ENCODE measurements at places on chromosomes 11 and 22. TPM values are rescaled to one million over a fixed set of nuclear protein-coding genes. Genes with fewer than 3 reads are reported as not detected.

The ESRRA gene
- total RNA-seq: 44.8 TPM

The RAB38 gene
- total RNA-seq: 87.7 TPM

The CEND1 gene
- total RNA-seq: not detected

The C11orf91 gene
- total RNA-seq: not detected

The HBG1 gene
- total RNA-seq: not detected

The GNAZ gene
- 2.0 TPM for total RNA-seq

The ENTHD1 gene
- not detected for total RNA-seq

The TIMP3 gene
- 521 TPM for total RNA-seq

The TMPRSS13 gene
- under 0.01 TPM for total RNA-seq

The EWSR1 gene
- total RNA-seq: 307 TPM

The CARD18 gene
- total RNA-seq: 3.5 TPM

The OR52A1 gene
- not detected for total RNA-seq

The GPHA2 gene
- not detected for total RNA-seq

The ANKK1 gene
- 2.3 TPM for total RNA-seq

The PHLDB1 gene
- total RNA-seq: 38.7 TPM

DNA sequence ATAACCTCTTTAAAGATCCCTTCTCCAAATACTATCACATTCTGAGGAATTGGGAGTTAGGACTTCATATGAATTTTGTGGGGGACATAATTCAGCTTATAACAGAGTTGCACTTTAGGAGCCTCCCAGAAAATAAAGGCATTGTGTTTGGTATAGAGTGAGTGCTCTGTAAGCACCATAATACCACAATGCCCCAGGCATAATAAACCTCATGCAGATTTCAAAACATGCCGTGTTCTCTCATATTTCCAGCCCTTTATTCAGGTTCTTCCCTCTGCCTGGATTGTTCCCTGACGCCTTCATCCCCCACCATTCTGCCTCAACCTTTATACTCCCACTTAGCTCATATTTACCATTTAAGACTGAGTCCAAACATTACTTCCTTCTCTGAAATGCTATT, 398.8 kb upstream of the FAT3 start:
- no peak for DNase-seq

DNA sequence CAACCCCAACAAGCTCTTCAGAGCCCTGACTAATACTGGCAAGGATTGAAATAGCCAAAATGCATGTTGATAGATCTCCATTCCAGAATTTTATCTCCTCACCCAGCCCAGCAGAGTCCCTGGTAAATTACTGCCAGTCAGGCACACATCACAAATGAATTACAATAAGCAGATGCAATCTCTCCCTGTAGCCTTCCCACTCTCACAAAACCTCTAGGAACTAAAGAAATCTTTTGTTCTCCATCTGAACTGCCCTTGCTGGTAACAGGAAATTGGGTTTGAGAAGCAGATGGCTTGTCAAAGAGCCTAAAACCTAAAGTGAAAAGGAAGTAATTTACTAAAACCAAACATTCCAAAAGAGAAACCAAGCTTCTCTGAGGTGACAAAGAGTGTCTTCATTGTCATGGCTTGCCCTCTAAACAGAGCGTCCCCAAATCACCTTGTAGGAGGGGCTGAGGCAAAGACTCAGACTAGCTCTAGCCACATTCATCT, 59.5 kb downstream of the FAM168A start:
- DNase-seq: no peak

- no peak for DNase-seq
Observed at GRCh38 chr11:45745065-45745811, 59.7 kb upstream of the SLC35C1 start.

DNA sequence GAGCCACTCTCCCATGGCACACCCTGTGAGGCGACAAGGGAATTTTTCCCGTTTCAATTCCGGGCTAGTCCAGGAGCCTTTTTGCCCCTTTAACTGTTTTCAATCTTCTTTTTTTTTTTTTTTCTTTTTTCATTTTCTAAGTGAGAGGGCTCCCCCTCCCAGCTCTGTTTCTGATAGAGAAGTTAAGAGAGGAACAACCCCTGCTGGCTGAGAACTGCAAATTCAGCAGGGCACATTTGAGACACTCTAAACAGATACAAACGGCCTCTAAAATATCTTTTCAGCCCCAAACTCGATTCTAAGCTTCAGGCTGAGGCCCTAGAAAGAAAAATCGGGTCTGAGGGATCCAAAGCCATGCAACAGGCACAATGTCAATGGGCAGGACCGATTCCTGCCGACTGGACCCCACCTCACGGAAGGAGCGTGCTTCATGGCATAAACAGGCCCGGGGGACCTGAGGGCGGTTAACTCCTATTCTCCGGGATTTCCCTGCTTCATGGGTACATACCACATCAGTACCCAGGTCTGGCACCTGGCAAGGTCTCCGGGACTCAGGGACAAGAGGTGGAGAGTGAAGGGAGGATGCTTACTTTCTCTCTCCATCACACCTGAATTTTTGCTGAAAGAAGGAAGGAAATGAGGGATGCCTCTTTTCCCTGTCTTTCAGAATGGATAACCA, 627.5 kb downstream of the BUD13 start:
- DNase-seq: no peak

DNA sequence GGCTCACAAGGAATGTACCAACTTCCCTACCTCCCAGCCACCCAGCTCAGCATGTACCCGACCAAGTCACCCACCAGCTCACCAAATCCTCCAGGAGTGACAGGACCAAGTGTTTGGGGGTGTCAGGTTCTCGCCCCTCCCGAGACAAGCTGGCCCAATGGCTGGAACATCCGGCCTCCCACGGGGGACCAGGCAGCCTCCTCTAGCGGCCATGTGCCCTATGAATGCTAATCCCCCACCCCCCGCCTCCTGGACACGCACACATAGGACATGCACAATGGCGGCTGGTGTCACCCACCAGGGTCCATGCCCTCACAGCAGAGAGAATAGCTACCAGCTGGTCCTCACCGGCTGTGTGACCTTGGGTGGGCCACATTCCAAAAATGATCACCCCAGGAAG, 151.0 kb downstream of the MN1 start:
- no peak for DNase-seq

DNA sequence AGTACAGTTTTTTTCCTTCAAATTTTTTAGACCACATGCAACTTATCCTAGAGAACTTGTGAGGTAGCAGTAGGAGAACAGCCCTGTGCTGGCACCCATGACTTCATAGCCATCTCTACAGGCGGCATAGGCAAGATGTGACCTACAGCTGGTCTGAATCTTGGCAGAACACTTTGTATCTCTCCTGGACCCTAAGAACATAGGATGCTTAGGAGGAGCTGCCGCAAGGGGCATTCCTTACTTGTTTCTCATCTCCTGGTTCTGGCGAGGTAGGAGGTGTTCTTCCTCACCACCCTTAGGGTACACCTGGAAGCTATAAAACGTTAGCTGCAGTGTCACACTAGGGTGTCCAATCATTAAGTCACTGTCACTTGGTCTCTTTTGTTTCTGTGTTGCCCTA, 16.4 kb downstream of the CWC15 start:
- peak; percentile 28 for DNase-seq

DNA sequence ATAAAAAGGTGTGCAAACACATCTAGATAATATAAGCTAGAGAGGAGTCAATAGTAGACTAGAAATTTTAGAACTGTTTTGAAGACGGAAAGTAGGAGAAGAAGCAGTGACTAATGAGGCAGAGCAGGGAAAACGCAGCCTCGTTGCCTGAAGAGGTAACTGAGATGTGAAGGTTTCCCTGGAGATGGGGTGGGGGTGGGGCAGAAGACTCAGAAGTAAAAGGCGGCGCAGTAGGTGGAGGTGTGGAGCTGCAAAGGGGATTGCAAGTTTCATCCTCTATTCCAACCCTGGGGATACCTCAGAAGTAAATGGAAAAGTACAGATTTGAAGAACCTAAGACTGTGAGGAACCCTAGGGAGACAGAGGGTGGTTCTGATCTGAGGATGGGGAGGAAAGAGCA, 109.5 kb downstream of the TMPRSS5 start:
- no peak for DNase-seq

DNA sequence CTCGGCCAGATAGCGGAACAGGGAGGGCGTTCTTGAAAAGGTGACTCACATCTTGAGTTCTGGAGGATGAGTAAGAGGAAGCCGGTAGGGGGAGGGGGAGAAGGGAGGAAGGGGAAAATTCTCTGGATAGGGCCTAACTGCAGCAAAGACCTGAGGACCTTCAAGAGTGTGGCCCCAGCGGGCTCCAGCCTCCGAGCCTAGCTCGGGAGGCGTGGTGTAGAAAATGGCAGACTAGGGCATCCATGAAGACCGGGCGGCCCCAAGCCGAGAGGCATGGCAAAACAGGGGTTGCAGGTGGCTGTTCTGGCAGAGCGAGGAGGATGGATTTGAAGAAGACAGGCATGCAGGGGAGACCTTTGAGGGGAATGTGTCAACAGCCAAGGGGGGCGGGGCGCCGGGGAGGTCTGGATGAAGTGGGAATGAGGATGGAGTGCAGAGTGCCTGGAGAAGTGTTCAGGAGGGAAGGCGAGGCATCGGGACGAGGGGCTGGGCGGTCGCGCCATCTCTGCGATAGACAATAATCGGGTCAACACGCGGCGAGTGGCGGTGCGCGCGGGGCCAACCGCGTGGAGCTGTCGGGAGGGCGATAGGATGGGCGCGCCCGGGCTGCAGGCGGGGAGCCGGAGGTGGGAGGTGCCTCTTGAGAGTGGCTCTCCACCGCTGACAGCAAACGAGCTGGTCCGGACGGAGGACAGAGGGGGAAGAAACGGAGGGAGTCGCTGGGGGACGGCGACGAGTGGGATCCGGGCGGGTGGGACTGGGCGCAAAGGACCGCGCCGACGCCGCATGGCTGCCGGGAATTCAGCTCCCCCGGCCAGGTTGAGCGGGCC, 40.0 kb upstream of the CREB3L1 start:
- DNase-seq: peak; percentile 79

- no peak for DNase-seq
Observed at GRCh38 chr22:17562906-17563870, at the start of gene SLC25A18. Gene SLC25A18, plus strand, starts transcription at chr22:17563498. Its CDS starts 16,447 bp downstream, at chr22:17579945.

DNA sequence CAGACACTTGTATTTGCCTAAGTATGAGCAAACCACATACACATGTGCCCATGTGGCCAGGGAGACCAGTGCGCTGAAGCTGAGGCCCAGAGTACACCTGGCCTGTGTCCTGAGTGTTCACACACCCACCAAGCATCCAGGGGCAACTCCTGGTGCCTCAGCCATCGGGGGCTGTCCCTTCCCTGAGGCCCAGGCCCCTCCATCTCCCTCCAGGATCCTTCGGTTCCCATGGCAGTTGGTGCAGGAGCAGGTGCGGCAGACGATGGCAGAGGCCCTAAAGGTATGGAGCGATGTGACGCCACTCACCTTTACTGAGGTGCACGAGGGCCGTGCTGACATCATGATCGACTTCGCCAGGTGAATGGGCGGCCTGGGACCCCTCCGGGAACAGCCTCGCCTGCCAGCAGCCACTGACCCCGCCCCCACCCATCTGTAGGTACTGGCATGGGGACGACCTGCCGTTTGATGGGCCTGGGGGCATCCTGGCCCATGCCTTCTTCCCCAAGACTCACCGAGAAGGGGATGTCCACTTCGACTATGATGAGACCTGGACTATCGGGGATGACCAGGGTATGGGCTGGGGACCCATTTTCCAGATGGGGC, 6.5 kb upstream of the SMARCB1 start:
- DNase-seq: no peak

DNA sequence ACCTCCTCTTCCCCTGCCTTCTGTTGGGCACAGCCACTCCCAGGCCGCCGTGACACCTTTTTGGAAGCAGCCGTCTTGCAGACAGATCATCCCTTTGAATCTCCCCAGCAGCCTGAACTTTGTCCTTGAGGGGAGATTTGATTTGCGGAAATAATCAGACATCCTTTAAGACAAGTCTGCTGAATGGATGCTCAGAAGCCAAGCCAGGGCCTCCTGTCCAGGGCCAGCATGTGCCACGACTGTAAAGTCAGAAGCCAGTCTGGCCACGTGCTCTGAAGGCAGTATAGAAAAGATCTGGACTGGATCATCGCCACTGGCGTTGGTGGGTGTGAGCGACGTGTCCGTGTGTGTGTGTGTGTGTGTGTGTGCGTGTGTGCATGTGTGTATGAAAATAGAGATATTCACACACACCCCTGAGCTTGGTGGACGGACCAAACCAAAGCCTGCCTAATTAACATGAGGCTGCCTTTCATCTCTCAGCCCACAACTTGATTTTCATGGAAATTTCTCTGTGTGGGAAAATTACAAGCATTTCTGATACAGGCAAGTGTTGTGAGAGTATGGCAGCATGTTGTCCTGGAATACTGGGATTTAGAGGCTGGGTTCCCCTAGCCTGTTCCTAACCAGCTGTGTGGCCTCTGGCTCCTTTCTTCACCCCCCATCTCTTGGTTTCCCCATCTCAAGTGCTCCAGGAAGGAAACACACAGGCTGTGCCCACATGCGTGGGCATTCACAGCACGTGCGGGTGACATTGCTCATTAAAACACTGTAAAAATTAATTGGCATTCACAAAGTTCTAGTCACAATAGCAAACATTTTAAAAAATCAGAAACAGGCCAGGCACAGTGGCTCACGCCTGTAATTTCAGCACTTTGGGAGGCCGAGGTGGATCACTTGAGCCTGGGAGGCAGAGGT, 61.8 kb upstream of the WNT7B start:
- DNase-seq: no peak

DNA sequence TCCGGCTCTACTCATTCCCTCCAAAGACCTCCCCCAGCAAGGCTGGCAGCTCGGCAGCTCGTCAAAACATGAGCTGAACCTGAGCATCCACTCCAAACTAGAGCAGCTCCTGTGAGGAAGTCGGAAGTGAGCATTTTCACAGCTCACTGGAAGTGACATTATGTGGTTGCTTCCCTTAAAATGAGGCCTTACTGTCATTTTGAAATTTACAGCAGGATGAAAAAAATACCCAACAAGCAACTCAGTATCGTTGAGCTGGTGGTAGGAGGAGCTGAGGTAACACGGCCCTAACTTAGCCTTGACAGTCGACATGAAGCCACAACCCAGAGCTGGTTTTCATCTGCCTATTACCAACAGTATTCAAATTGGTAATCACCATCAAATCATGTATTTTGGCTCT, 38.0 kb upstream of the ARFGAP3 start:
- no peak for DNase-seq

GRCh38 chr11:23954730-23955129, 542.1 kb upstream of the LUZP2 start:
- no peak for DNase-seq

DNA sequence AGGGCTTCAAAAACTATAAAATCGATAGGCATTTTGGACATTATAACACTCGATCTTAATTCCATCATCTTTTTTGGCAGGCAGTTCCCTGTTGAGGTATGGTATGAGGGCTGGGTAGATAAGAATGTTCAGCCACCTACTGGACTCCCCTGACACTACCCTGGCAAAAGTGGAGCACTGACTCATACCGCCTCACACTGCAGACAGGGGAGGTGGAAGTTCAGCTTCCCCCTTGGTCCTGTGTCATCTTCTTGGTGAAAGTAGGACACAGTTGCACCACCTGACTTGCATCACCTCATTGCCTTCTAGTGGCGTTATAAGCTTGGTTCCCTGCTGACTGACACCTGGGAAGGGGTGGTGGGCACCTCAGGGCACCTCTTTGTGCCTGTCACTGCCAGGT, 30.4 kb downstream of the PAAF1 start:
- DNase-seq: peak; percentile 67

DNA sequence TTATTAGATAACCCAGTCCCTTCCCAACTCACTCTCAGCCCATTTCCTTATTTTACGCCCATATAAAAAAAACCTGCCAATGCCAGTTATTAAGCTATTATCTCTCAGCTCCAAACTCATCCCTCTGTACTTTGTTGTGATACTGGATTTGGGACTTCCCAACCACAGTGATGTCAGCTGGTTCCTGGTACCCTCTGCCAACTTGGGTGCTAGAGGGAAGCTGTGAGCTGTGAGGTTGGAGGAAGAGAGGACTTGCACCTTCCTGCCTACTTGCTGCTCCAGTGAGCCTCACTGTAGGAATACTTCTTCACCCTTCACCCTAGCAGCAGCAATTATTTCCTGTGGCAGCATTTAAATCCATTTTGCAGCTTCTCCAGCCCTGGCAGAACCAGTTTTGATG, 19.2 kb upstream of the CSF2RB start:
- no peak for DNase-seq
